GM20000 (cell line): ENCODE measurements at places on chromosomes 13 and 19.

DNA sequence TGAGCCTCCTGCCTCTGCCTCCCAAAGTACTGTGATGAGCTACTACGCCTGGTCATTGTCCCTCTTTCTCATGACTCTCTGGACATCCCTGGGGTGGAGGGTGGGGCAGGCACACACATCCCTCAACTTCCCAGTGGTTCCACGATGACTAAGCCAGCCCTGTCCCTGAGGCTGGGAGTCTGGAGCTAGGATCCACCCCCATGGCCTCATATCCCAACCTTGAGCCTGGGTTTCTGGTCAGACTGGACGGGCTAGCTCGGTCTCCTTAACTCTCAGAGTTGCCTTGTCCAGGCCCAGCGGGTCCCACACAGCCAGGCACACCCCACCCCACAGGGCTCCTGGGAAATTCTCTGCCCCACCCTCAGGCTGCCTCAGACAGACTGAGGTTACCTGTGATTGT lies 19.6 kb downstream of the IER2 start:
- DNase-seq: no peak

- DNase-seq: peak; percentile 43
Observed at GRCh38 chr13:99895444-99896368, 75.9 kb downstream of the ZIC5 start.

- DNase-seq: peak; percentile 73
Observed at GRCh38 chr19:7928741-7929701, 3.1 kb upstream of the CTXN1 start.

DNA sequence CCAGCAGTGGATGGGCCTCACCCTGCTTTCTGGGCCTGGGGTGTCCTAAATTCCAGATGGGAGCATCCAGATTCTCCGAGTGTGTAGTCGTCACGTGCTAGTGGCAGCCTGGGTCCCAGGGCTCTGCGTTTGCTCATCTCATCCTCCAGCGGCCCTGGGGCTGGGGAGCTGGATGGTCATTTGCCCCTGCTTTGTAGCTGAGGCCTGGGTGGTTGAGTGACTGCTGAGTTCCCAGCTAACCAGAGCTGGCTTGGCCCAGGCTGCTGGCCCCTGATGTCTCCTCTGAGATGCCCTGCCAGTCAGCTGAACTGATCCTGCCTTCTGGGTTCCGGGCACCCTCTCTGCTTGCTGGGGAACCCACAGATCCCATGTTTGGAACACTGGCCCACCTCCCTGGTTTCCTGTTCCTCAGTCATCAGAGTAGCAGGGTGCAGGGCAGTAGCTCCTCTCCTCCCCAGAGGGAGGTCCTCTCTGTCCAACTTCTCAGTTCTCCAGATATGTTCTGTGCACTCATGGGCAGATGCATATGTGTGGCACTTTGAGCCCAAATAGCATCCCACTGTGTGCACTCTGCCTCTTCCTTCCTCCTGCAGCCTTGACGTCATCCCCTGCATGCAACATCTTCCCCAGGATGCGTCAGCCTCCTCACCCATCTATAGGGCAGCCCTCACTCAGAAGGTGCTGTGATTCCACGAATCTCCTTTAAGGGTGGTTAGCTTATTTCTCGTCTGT lies 22.4 kb upstream of the CRTC1 start:
- no peak for DNase-seq

DNA sequence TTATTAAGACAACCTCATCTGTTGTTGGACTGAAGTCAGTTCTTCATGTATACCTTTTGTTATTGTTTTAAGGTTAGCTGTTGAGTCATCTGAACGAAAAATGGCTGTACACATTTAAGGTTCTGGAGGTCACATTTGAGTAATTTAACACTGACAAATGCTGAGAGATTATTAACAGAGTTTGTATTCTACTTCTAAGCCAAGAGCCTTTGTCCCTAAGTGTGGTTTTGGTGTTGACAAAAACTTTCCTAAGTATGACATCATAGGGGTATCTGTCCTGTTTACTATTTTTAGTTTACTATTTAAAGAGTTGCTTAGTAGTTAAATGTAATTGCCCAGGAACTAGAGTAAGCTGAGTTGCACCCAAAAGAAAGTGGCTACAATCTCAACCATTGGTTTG lies 71.9 kb downstream of the CDK8 start:
- DNase-seq: peak; percentile 25

- DNase-seq: no peak
Observed at GRCh38 chr19:38252385-38252784, 3.8 kb downstream of the PPP1R14A start.

DNA sequence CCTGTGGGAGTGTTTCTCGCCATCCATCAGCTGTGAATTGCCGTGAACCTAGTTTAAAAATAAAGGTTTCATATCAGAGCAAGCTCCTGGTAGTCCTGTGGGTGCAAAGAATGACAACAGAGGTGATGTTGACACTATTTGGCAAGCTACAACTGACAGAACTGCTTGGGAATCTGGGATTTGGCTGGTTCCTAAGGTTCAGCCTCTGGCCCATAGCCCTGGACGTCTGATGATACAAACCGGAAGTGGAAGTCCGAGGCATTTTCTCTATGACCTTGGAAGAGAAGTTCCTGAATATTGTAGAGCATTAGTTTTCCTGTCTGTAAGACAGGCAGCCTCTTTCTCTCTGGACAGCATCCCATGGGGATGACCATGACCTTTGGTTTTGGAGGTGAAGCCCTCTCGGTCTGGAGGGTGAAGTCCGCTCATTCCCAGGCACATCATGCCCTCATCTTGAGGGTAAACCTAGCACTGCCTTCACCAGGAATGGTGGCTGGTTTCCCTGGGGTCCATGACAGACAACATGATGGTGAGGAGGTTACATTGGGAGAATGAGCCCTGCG lies 29.1 kb downstream of the GATAD2A start:
- DNase-seq: no peak
